ENCODE measurements at places on chromosomes 5 and 9.

DNA sequence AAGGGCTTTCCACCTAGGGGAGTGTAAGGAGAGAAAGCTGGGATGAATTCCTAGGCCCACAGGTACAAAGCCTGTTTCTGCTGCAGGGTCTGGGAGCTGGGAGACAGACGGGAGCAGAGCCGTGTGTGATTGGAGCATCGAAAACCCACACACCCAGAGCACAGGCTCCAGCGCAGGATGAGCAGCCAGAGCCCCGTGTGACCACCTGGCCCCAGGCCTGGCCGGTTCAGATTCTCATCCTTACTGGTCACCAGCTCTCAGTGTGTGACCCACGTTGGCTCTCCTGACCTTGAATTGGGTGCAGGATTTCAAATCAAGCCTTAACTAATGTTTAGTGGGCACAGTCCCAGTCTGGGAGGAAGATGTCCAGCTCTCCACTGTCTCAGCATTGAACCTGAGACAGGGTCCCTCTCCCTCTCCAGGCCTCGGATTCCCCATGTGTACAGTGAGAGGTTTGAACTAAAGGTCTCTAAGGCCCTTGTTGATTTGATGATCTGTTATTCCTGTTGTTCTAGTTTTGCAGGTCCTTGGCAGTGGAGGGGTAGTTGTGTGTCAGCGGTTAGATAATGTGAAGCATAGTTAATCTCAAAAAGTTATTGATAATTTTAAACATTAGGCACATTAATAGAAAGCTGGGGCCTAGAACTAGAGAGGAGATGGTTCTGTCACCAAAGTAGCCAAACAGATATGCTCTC, 50.1 kb downstream of the PPARGC1B start:
- DNase-seq: no peak

DNA sequence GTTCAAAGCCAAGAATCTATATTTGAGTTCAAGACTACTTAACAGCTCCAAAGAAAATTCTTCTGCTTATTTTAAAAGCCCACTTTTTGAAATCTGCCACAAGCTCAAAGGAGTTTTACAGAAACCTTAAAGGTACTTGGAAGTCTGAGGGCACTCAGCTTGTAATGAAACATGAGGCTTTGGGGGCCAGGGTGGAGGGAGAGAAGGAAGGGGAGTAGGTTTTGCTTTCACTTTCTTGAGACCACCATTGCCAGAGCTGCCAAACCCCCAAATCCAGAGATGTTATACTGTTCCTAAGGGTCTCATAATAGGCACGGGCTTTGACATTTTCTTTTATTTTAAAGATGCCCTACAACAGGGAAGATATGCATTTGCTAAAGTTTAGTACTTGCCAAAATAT, 42.6 kb upstream of the TNFAIP8 start:
- DNase-seq: no peak

- no peak for DNase-seq
Measured at GRCh38 chr9:90343366-90343765, 299.3 kb downstream of the DIRAS2 start.

GRCh38 chr5:107954254-107954653, 283.5 kb upstream of the EFNA5 start:
- no peak for DNase-seq

GRCh38 chr9:81588148-81588871, 101.0 kb downstream of the TLE1 start:
- DNase-seq: no peak

- DNase-seq: no peak
Measured at GRCh38 chr5:112270299-112271293, 148.5 kb downstream of the EPB41L4A start.

Measured in endothelial cell (in vitro differentiated cells).